BJ (cell line): ENCODE measurements at places on chromosomes 6 and 20. TPM values are rescaled to one million over a fixed set of nuclear protein-coding genes. Genes with fewer than 3 reads are reported as not detected.
A peak's percentile ranks its signal among the peaks of the same experiment; 100 is the strongest.

DNA sequence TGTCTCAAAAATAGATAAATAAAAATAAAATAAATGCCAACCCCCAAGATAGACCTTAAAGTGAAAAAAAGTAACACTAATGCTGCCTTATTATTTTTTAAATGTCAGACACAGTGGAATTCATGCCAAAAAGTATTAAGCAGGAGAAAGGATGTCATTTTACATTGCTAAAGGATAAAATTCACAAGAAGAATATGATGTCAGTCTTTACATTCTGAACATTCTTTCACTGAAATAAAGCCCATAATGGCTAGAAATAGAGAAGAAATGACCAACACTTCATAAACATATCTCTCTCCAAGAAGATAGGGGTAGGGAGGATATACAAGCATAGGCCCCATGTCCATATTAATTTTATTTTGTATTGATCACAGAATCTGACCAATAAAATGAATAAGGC is 47.4 kb downstream of the SLC23A2 start:
- no peak for DNase-seq

DNA sequence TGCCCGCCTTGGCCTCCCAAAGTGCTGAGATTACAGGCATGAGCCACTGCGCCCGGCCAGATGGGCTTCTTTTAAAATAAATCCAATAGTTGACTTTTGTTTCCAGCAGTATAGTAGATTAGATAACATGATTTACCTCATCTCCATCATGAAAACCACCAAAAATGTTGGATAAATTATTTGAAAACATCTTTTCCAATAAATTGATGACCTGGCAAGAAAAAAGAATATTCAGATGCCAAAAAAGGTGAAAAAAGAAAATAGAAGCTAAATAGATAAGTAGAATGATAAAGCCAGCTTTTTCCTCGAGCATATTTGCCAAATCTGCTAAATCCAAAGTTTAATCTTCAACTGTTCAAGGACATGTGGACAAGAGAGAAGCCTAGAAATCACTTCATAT is 109.2 kb downstream of the PHF3 start:
- DNase-seq = no peak

SLC22A2 gene
- polyA plus RNA-seq = not detected in 2 replicates

DNA sequence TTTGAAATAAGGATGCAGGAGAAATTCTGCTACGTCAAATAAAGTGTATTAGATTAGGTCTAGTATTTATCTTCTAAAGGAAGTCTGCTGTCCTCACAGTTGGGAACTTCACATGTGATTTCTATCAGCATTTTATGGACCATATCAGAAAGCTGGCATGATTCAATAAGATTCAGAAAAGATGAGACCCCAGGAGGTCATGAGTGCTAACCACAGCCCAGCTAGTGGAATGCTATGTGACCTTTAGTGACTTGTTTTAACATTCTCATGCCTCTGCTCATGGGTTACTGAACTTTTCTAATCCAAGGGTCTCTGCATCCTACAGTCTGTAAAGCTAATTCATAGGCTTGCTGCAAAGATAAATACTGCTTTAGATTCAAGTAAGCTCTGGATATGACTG is 150.1 kb downstream of the GMPR start:
- peak; percentile 43 for DNase-seq

- DNase-seq = no peak
Observed at GRCh38 chr20:53081916-53082863, 110.0 kb downstream of the TSHZ2 start.
